Fibroblast of skin of right biceps (primary cell): ENCODE measurements at places on chromosomes 7 and 10.

DNA sequence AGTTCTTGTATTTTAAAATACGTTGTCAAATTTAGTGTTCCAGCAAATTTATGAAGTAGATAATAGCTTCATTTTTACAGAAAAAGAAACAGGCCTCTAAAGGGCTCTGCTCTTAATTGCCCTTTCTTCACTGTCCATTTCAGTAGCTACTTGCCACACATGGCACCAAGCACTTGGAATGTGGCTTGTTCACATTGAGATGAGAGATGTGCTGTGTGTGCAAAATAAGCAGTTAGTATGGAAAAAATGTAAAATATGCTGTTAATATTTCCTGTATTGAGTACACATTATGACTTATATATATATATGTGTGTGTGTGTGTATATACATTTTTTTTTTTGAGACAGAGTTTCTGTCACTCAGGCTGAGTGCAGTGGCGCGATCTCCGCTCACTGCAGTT, 19.5 kb downstream of the RBM33 start:
- peak; percentile 66 for DNase-seq

DNA sequence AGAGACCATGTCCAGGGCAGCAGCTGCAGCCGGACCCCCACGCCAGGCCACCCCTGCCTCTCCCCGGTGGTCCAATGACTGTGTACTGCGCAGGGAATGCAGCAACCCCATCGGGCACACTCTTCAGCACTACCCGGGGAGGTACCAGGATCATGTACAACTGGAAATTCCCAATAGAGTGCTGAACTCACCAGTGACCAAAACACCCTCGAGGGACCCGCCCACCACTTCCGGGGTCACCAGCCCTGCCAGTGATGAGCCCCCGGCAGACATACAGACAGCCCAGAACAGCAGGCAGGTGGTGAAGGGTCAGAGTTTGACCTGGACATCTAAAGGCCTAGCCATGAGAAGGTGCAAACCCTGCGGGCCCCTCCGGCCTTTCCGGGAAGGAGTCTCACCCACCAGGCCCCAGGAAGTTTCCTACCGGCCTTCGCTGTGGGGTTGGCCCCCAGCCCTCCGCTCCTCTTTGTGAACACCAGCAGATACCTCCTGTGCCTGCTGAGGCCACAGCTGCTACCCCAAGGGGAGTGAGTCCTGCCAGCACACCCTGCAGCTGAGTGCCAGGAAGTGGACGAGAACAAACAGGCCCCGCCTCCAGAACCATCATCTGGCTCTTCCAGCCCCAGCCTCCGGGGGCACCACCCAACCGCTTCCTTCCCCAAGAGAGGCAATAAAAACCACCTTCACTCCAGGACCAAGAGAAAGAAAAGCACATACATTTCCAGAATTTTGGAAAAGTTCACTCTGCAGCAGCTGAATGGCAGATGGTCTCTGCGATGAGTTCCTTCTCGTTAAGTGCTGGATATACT, 5.0 kb upstream of the ANKRD61 start:
- peak; percentile 36 for DNase-seq

DNA sequence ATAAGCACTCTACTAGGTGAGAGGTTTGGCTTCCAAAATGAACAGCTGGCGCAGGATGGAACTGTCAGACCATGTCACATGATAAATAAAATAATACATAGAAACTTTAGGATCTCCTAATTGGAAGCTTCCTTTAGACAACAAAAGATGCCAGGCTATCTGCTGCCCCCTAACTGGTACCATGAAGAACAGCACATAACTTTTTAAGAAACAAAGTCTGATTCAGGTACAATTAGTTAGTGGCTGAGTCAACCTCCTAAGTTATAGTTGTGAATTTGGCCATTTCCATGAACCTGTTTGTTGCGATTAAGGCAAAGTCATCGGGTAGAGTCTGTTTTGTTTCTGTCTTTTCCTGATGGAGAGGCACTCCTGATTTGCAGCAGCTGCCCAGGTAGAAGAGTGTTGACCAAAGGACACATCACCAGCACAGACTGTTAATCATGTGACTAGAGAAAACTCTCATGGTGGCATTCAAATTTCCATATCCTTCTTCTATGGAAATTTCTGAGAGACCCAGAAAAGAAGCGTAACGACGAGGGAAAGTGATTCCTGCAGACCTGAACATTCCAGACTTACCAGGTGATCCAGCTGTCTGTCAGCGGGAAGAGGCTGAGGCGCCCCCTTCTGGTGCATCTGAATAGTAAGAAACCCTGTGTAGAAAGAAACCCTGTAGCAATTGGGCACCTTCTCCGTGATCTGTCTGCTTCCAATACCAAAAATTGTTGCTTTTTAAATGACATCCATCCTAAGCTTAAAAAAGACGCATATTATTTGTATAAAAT, 8.6 kb upstream of the INHBA start:
- DNase-seq, result no peak

- DNase-seq, result no peak
Measured at GRCh38 chr7:112635742-112636141, 154.5 kb downstream of the TMEM168 start.

GRCh38 chr10:124123156-124123555, 29.8 kb upstream of the CHST15 start:
- DNase-seq, result peak; percentile 4

DNA sequence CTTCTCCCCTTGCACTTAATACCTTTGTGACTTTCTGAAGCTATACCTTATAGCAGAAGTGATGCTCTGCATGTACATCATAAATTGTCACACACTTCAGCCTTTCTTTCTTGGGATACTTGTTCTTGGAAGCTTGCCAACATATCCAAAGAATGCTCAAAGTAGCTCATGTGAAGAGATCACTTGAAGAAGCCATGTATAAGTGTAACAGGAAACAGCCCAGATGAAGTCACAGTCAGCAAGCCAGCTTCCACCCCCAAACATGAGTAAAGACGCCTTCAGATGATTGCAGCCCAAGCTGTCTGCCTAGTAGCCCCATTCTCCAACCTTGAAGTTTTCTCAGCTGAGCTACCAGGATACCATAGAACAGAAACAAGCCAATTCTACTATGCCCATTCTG, 50.9 kb downstream of the DGKB start:
- DNase-seq, result peak; percentile 32

DNA sequence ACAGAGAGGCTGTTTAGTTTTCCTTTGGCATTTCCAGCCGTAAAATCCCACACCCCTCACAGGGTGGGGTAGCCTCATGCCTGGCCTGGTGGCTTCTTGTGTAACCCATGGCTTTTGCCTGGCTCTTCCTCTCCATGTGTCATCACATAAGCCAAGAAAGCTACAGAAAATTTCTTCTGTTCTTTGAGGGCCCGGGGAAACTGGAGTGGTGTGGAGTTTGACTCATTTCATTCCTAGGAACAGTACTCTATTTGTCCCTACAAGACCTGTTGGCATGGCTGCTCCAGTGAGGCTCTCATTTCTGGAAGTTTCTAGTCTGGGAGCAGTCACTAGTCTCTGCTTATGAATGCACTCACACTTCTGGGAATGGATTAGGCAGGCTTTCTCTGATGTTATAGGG, 523.9 kb downstream of the SUGCT start:
- DNase-seq, result peak; percentile 47

GRCh38 chr10:88831709-88832108, 19.9 kb downstream of the ANKRD22 start:
- DNase-seq, result no peak

DNA sequence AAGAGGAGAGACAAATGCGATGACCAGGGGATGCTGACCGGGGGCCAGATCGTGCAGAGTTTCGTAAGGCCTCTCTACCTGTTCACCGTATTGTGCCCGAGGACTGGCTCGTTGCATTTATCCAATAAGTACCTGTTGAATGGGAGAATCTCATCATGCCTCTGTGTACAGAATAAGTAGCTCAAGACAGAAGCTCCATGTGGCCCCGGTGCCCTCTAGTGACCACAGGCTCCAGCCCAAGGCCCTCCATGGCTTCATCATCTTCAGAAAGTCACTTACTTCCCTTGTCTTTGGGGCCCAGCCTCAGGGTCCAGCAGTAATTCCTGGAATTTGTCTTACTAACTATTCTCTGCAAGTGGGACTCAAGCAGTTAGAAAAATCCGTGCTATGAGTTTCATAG, 151.0 kb downstream of the CHN2 start:
- no peak for DNase-seq

GRCh38 chr10:34292675-34293074, 522.4 kb downstream of the PARD3 start:
- no peak for DNase-seq

DNA sequence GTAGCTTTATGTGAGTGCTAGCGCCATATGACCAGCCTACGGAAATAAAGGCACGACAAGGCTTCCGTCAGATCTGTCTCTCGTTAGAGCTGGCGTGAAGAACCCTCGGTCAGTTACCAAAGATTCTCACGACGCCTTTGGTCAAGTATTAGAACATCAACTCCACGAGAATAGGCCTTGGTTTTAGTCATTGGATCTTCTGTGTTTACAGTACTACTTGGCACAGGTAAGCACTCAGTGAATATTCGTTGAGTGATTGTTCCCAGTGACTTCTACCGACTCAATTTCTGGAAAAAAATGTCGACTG, 316 bp downstream of the RBM48 start:
- no peak for DNase-seq

- DNase-seq, result peak; percentile 8
Measured at GRCh38 chr10:68224810-68225209, 7.1 kb downstream of the ATOH7 start.

DNA sequence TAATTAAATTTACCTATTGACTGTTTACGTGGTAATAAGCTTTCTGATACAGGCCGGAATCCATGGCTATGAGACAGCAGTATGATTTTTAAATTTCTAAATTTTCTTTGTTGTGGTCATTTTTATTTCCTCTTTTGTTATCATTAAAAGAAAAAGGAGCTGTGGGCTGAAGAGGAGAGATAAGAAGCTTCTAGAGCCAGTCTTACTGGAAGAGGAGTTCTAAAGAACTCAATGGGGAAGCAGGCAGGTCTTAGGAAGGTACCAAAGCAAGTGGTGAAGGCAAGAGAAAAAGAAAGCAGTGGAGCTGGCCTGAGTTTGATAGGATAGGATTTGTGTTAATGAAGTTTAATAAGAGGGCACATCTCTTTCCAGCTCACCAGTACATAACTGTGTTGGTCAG, 1187.8 kb downstream of the CNTNAP2 start:
- DNase-seq, result no peak
